ENCODE measurements at places on chromosomes 3 and 15.

DNA sequence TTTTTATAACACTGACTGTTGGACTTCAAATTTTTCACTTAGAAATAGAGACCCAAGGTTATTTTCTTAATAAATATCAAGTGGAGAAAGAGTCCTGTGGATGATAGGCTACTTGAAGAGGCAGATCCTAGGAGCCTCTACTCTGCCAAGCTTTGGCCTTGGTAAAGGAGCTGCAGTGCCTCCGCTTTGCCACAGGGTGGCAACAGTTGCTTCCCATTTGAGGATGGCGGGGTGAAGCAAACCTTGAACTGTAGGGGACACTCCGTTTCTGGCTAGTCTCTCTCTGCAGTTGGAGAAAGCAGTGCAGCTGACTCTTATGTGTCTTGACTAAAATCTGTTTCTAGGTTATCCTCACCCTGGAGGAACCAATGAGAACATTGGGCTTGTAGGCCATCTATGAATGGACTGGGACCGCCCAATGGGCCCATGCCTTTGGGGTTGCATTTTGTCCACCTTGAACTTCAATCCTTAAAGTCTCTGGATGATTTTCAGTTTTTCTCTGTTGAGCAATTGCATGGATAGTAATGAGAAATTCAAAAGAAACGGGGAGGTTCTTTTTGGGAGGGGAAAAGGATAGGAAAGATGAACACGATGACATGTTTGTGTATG, 9.8 kb downstream of the SCG5 start:
- DNase-seq, result peak; percentile 43

DNA sequence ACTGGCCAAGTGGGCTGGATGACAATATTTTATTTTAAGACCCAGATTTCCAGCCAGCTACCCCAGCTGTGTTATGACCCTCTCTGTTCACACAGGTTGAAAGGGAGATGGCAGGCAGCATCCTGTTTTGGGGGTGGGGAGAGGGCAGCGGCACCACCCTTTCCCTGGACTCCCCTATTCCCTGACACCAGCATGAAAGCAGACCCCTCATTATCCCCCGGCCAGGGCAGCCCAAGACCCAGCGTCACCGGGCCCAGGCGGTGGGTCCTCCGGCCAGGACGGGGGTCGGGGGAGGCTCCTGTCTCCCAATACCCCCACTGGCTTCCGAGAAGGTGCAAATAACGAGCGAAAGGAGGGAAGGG, 127.6 kb upstream of the MEF2A start:
- DNase-seq, result no peak

- peak; percentile 9 for DNase-seq
Measured at GRCh38 chr3:63753567-63753966, 65.5 kb upstream of the C3orf49 start.

GRCh38 chr15:31150732-31151231, 49.3 kb upstream of the TRPM1 start:
- no peak for DNase-seq

GRCh38 chr15:65400760-65401610, 21.8 kb downstream of the IGDCC4 start:
- peak; percentile 50 for DNase-seq

GRCh38 chr15:92687746-92688145, 32.2 kb upstream of the FAM174B start:
- DNase-seq, result no peak

- no peak for DNase-seq
Measured at GRCh38 chr15:28260317-28260716, 61.7 kb downstream of the HERC2 start.

GRCh38 chr3:100614941-100615340, 5.5 kb downstream of the ADGRG7 start:
- no peak for DNase-seq

DNA sequence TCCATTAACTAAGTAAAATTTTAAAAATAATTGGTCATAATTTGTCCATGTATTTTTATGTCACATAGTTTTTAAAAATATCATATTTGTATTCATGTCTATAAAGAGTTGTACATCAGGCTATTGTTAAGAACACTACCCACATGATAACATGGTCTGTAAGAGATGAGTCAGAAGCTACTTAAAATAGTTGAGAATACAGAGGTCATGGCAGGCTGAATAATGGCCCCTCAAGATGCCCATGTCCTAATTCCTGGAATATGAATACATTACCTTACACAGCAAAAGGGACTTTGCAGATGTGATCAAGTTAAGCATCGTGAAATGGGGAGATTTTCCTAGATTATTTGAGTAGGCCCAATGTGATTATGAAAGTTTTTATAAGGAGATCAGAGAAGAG, 782.9 kb upstream of the GOLIM4 start:
- DNase-seq, result peak; percentile 10

- DNase-seq, result no peak
Measured at GRCh38 chr15:58962662-58963565, 24.5 kb upstream of the RNF111 start.

GRCh38 chr3:135366816-135367215, 571.8 kb downstream of the EPHB1 start:
- no peak for DNase-seq

DNA sequence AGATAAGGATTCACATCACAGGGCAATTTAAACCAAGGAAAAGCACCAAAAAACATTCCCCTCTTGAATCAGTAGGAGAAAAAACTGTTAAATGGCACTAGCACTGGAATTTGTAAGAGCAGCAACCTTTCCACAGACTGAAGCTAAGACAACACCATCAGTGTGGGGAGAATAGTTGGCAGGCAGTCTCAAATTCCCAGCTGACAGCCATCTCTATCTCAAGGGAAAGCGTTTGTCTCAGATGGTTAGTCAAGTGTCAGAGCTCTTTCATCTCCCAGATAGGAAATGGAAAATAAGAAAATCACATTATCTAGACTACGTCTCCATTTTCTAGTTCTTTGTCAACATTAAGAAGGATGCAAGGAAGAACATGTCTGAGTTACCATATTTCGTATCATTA, 228.7 kb downstream of the WDR72 start:
- DNase-seq, result no peak

- no peak for DNase-seq
Measured at GRCh38 chr3:43523454-43524053, 98.3 kb downstream of the ANO10 start.
